ENCODE measurements at places on chromosomes 2 and 18.

DNA sequence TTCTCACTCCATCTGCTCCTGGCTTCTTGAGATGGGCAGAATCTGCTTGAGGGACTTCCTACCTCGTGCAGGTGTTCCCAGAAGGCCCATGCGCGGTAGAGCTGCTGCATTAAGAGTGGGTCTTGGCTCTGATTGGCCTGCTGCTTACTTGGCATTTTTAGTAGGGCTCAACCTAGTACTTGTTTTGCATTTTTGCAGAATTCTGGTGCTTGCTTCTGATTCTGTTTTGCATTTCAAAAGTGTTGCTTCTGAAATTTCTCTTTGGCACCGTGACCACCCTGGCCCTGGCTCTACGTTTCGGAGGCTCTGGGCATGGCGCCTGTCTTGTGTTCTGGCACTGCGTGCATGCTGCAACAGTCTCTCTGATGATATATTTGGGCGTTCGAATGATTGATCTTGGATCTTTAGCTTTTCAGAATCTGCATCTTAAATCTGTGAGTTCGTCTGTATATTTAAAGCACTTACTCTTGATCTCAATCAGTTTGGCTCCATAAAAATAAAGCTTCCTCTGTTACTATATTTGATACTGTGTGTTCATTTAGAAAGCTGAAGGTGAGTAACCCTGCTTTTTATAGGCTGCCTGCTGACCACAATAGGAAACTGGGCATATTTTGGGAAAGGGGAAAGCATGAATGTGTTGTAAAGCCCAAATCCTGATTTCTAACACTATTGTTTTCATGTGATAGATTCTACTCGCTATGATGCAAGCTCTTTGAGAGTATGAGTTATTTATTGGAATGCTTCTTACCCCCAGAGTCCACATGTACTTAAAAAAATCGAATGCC is 22.2 kb downstream of the EFR3B start:
- DNase-seq = no peak

DNA sequence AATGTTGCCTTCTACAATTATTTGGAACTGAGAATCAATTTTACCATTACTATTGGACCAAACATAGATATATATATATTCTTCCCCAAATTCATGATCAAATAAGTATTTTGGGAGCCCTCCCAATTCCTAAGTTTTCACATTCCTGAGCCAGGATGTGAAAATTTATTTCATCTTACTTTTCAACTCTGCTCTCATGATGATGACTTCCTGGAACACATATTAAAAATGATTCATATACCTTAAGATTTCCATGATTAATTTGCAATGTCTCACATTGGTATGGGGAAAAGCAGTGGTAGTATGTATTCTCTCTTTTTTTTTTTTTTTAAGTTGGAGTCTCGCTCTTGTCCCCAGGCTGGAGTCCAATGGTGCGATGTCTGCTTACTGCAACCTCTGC is 596.1 kb upstream of the ZEB2 start:
- DNase-seq = no peak

DNA sequence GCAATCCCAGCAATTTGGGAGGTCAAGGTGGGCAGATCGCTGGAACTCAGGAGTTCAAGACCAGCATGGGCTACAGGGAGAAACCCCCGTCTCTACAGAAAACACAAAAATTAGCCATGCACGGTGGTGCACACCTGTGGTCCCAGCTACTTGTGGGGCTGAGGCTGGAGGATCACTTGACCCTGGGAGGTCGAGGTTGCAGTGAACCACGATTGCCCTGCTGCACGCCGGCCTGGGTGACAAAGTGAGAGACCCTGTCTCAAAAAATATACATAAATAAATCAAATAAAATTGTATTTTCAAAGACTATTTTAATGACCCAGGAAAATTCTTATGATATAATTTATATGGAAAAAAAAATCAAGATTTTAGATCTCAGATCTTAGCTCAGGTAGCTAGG is 191.5 kb downstream of the ZFP36L2 start:
- DNase-seq = no peak

DNA sequence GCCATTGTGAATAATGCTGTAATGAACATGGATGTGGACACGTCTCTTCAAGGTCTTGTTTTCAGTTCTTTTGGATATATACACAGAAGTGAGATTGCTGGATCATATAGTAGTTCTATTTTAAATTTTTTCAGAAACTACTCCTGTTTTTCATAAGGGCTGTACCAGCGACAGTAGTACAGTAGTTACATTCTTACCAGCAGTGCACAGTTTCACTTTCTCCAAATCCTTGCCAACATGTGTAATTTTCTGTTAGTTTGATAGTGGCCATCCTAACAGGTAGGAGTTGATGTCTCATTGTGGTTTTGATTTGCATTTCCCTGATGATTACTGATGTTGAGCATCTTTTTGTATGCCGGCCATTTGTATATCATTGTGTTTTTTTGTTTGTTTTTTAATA is 81.7 kb downstream of the EPC2 start:
- no peak for DNase-seq

DNA sequence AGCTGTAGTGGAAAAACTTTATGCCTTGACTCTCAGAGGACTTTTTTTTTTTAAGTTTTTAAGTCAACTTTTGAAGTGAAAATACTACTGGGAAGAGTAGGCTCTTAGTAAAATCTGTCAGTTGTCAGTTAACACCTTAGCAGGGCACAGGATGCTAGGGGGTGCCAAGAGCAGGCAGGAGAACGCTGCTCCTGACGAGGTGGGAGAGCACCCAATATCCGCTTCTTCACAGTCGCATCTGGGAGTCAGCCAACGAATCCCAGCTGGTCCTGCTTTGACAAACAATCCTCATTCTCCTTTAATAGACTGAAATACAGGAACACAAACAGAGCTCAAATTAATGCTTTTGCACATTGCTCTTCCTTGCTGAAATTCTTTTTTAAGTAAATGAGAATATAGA is 709.5 kb upstream of the ACVR2A start:
- no peak for DNase-seq

DNA sequence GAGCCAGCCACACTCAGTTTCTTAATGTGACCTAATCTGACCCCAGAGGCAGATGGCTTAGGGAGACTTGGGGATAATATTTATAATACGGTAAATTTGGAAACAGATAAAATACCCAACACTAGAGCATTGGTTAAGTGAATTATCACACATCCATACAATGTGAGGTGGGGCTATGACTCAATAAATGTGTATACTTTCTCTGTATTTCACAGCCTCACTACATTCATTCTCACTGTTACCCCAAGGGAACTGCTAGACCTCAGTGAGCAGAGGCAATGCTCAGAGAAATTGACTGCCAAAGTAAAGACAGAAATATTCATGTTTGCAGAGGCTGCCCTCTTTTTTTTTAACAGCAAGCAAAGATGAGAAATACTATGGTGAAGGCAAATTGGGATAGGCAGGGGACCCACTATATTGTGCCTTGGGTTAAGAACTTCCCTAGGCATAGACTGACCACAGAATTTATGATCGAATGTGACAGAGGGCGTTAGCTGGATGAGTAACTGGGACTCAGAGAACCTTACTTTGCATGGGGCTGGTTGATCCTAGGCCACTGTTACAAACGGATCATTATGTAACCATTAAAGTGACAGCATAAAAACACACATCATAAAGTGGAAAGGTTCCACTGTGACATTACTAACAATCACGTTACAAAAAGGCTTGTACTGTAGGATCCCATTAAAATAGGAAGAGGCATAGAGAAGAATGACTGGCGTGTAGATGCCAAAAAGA is 246.0 kb upstream of the LYPD1 start:
- DNase-seq = no peak

DNA sequence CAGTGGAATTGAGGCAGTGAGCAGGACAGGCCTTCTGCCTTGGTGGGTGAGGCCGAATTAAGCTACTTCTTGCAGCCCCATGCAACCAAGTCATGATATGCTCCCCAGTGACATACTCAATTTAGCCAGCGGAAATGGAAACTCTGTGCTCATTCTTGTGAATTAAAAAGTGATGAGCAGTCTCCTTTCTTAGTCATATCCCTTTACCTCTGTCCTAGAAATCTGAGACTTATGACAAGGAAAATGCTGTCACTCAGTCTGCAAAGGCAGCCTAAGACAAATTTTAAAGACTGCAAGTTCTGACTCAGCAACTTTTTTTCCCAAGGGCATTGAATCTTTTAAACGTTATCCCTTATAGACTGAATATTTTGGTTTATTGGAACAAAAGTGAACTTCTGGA is 218.2 kb downstream of the SH3BP4 start:
- DNase-seq = no peak

DNA sequence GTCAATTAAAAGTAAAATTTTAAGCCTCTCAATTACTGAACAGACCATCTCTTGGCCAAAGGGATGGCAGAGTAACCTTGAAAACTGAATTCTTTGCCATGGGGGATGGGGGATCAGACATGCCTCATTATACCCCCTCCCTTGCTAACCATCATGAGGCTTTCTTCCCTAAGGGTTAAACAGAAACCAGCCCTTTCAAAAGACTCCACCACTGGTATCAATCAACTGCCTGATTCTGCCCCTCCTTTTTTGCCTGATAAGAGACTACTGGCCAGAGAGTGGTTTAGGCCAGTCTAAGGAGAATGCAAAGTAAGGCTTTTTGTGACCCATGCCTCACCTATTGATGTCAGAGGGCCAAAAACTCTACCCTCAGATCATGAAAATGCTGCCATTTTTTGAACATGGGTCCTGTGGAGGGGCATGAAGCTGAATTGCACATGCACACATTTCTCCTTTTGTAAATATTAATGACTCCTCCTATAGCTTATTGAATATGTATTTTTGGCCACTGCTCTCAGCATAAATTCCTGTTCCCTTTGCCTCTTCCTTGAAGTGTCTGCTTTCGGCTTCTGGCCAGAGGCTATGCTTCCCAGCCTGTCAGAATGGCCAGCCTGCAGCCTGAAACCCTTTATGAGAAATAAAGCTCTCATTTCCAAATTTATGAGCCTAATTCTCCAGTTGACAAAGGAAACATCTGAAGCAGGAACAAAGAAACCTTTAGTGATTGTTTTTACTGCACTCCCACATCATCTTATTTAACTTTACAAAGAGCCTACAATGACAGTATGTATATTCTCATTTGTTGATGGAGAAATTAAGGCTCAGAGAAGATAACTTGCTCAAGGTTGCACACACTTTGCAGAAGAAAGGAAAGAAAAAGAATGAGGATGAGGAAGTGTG is 270.7 kb upstream of the CELF4 start:
- no peak for DNase-seq

- DNase-seq = no peak
Observed at GRCh38 chr18:2897448-2898185, 50.8 kb downstream of the EMILIN2 start.

DNA sequence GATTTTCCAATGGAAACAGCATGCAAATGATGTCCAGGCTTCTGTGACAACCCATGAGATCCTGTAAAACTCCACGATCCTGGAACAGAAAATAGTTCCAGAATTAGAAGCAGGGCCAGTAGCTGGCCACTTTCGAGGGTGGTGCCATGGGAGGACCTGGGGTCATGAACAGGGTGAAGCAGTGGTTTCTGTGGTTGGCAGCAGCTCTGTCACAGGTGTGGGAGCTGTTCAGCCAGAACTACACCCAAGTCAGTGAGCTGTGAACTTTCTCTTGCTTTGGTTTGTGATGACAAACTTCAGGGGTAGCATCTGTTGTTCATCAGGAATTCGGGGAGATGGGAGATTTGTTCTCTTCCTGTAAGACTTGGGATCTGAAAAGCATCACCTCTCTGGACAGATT is 314.4 kb upstream of the NT5C1B start:
- no peak for DNase-seq

- no peak for DNase-seq
Observed at GRCh38 chr2:64668542-64668941, 14.8 kb upstream of the SERTAD2 start.

DNA sequence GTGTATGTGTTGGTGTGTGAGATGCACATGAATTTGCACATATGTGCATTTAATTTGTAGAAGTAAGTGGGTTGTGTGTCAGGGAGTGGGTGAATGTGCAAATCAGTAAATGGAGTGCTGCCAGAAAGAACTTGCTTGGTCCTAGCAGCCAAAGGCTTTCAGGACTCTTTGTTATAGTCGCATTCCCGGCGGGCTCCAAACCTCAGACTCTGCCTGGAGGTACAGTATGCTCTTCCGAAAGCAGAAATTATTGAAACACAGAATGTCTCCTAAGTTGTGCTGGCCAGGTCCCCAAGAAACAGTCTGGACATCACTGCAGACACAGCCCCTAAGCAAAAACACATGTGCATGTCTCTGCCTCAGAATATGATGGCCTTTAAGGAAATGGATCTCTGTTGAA is 232.4 kb downstream of the INSIG2 start:
- no peak for DNase-seq

DNA sequence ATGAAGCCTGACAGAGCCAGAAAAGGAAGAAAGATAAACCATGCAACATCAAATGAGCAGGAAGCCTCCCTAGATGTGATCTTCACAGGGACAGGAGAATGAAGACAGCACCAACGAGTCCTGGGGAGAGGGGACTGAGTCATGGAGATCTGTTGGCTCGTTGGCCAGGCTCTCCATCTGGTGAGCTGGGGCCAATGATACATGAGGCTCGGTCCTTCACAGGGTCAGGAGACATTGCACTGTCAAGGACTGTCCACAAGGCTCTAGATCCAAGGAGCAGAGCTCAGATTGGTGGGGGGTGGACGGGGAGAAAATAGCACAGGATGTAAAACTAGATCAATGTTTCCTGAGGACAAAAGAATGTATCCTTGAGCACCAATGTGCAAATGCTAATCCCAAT is 735 bp downstream of the CD207 start:
- DNase-seq = no peak

DNA sequence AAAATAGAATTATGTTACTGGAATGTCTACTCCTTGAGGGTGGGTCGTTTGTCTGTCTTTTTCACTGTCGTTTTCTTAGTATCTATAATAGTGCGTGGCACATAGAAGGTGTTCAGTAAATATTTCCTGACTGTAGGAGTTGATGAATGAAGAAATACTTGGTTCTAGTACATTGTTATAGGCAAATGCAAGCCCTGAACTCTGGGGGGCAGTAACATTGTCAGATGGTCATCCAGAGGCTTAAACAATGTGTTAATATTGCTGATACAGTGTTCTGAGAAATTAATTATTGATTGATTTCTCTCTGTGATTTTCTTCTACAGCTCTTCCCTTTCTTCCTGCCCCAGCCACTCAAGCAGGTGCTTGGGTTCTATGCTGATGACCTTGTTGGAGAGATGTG is 24.4 kb upstream of the THOC1 start:
- DNase-seq = no peak

GRCh38 chr18:34913837-34914661 is 127.2 kb upstream of the MAPRE2 start:
- no peak for DNase-seq

DNA sequence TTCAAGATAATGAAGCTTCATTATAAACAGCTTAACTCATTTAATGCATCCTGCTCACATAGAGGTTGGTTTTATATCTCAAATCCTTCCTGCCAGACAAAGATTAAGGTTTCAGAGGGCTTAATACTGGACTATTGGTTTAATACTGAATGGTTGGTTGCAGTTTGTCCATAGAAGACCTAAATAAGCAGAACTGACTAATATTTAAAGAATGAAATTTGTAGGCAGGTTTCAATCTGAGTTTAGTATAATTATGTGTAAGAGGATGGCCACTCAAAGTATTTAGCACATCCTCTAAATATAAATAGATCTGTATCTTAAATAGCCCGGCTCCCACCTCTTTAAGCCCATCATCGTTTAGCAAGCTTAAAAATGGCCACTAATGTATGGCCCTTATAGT is 92.5 kb downstream of the EPB41L5 start:
- no peak for DNase-seq

All from stimulated activated CD4-positive, alpha-beta T cell treated with anti-CD3 and anti-CD28 coated beads, Interleukin-12 subunit alpha, Interleukin-12 subunit beta, amount 100 ng/mL, for 24 hours (primary cell).